ENCODE measurements at places on chromosomes 5 and 9.

DNA sequence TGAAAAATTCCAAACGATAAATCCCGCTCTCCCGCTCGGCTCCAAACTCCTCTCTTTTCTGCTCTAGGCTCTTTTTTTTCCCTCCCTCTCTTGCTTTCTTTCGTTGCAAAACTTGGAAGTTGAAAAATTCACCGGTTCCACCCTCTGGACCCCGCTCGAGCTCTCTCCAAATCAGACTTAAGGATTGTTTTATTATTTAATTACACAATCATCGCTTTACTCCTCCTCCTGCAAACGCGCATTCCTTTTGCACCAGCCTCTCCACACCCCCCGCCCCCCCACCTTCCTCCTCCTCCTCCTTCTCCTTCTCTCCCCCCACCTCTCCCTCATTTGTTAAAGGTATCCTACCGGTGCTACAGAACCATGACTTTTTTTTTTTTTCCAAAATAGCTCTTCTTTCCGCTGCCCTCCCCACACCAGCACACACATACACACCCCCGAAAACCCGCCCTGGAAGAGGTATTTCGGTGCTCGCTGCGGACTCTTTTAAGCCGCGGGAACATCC lies 535 bp upstream of the NFIB start:
- DNase-seq, result peak; percentile 79

DNA sequence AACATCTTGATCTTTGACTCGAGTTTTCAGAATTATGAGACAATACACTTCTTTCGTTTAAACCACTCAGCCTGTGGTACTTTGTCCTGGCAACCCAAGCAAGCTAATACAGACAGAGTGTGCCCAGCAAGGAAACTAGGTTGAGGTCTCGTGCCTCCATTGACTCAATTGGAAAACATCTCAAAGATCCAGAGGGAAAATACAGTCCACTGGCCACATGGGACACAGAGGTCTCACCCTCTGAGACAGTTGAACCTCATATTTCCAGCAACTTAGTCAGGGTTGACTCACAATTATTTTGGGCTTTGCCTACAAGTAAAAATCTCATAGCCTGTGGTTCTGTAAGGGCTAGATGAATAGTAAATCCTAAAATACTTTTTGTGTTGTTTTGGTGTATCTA lies 631.5 kb downstream of the MTRR start:
- DNase-seq, result no peak

DNA sequence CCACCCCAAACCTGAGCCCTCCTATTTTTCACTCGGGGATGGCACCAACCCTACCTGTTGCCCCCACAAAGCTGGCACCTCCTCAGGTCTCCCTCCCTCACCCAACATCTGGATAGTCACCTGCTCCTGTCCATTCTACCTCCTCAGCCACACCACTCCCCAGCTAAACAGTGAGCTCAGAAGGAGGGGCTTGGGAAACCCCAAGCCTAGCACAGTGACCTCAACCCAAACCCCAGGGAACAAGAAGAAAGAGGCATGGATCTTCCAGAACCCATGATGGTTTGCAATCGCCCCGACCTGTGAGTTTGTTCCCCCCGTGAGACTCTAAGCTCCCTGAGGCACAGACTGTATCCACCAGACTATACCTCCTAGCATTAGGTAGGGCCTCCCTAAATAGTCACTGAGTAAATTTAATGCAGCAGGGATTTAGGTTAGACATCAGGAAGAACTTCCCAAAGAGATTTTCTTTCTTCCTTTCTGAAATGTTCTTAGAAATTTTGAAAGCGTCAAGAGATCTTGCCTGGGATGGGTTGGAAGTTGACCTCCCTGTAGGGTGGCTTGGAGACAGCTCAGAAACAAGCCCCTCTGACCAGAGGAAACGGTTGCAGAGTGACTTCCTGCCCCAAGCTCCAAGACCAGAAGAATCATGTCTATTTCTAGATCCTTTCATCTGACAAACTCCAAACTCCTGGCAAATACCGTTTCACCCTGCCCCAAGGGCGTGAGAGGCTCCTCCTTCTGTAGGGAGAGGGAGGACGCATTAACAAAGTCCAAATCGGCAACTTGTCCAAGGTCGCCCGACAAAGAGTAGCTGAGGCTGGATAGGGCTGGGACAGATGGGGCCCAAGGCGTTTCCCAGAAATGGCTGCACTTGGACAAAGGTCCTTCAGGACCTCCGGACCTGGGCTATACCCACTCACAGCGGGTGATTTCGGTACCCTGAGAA lies 4.1 kb downstream of the FIBCD1 start:
- DNase-seq, result no peak

- no peak for DNase-seq
These were observed 11.9 kb downstream of the TRMO start for GRCh38 chr9:97910357-97910756.

GRCh38 chr9:70510157-70510770 lies 95.8 kb upstream of the KLF9 start:
- no peak for DNase-seq

DNA sequence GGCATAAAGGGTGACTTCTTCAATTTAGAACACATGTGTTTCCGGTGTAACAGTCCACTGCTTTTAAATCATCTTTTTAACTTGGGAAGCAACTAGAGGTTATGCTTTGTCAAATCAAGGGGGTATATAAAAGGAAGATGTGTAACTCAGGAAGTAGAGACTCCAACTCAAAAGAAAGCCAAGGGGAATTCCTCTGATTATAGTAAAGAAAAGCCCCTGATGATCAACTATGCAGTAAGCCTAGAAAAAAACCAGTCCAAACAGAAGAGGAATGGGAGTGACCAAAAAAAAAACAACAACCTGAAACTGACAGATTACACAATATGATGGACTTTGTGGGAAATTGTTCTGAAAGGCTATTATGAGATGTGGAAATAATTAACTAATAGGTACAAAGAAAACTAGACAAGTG lies 90.3 kb downstream of the AK8 start:
- no peak for DNase-seq

GRCh38 chr5:43638107-43638506 lies 35.1 kb downstream of the NNT start:
- no peak for DNase-seq

- no peak for DNase-seq
These were observed 201.7 kb downstream of the PAPPA start for GRCh38 chr9:116355153-116355921.

- DNase-seq, result peak; percentile 26
These were observed 92.3 kb downstream of the LMX1B start for GRCh38 chr9:126705767-126706697.

DNA sequence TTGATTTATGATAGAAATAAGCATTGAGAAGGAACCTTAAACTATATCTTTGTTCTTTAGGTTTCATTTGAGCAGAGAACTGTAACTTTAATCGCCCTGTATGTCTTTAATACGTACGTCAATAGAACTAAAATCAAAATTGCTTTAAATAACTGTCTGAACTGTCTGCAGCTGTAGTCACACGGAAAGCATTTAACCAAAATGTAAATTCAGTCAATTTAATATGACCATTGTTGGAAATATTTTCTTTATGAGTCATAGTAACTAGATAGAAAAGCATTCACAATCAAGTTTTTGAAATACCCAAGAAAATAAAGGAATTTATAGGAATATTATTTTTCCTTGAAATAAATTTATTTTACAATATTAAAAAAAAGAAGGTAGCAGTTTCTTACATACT lies 157.1 kb upstream of the CDH6 start:
- DNase-seq, result no peak

Data from NCI-H526 (cell line).